ENCODE measurements at places on chromosomes 12 and 14.
A peak's percentile ranks its signal among the peaks of the same experiment; 100 is the strongest.

- no peak for DNase-seq
Measured at GRCh38 chr12:94618995-94619695, 31.2 kb downstream of the TMCC3 start.

DNA sequence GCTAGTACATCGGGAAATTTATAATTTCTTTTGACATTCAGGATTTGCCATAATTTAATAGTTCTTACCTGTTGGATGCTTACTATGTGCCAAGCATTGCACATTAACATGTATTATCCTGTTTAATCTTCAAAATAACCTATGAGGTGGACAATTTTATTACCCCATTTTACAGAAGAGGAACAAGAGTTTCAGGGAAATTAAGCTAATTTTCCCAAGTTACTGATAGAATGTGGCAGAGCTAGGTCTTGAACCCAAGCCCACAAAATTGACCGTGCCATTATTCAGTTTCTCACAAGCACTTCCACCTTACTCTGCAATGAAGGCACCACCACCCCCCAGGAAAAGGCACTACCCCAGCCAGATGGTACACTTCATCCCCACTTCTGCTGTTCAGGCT, 161.1 kb upstream of the PLEKHG7 start:
- DNase-seq, result no peak

- DNase-seq, result peak; percentile 49
Measured at GRCh38 chr12:43776498-43776897, 17.7 kb downstream of the IRAK4 start.

DNA sequence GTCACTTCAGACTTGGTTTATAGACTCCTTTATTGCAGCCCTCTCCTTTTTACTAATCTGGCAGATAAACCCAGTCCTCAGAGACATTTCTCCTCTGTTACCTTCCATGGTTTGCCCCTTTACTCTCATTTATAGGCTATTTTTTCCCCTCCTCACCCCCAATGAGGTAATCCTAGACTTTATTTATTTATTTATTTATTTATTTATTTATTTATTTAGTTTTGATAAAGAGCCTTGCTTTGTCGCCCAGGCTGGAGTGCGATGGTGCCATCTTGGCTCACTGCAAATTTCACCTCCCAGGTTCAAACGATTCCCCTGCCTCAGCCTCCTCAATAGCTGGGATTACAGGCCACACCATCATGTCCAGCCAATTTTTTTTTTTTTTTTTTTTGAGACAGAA, 8.4 kb downstream of the FGD4 start:
- DNase-seq, result no peak

DNA sequence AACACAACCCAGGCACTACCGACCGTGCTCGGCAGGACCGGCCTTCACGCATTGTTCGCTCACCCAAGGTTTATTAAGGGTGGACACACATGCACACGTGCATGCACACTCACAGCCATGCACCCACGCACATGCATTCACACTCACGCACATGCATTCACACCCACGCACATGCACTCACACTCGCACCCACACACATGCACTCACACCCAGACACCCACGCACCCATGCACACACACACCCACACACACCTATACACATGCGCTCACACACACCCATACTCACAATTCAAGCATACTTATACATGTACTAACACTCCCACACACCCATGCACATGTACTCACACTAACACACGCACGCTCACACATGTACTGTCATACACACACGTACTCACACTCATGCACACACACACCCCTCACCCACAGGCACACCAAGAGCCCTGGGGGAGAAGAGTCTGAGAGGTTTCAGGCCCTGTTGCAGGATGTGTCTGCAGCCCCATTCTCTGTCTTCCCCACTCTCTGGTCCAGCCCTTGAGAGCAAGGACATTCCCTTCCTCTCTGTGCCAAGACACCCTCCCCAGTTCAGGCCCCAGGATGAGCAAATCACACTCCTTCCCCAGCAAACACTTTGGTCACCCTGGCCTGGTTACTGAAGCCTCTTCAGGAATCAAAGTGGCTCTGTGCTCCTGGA, 49.4 kb upstream of the BCL11B start:
- no peak for DNase-seq

DNA sequence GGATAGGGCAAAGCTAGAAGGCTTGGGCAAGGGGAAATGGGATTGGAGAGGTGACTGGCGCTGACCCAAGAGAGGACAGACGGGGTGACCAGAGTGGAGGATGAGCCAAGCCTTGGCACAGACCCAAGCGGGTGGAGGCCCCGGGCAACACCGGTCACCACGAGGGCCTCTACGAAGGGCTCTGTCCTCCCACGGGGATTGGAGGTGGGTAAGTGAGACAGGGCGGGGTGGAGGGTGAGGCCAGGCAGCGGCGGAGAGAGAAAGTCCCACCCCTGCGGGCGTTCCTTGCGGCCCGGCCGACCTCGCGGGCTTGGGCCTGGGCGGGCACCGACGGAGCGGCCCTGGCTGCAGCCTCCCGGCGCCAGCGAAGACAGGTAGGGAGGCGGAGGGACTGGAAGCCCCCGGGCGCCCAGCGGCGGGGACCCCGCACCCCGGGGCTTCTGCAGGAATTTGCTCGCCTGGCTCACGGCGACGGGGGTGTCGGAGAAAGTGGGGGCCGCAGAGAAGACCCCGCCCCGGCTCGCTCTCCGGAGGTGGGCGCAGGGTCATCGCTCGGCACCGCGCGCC, at the start of gene PAPLN:
Gene PAPLN, plus strand, starts transcription at position 288 of the 567 bp plus-strand sequence. CDS start 2,273 bp downstream, outside the sequence.
- no peak for DNase-seq
